ENCODE measurements at places on chromosomes 5 and 9.

DNA sequence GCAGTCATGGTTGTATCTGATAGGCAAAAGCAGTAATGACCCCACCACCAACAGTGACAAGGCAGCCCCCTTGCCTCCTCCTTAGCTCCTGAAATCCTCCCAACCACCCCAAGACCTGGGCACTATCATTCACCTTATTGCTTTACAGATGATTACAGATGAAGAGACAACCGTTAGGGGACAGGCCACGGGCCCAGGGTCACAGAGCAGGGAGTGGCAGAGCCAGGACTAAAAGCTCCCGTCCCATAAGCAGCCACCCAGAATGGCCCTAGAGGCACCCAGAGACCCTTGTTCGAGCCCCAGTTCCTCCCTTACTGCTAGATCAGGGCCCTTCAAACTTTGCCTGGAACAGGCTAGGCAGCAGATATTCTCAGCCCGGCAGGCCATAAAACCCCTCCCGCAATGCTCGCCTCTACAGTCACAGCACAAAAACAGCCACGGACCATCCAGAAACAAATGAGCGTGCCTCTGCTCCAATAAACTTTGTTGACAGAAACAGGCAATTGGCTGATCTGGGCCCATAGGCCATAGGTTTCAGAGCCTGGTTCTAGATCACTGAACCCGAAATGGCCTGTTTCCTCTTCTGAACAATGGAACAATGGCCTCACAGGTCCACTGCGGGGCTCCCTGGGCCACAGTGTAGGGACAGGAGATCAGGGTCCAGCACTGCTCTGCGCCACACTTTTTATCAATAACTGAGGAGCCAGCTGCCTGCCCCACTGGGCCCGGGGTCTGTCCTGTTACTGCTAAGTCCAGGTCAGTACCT, 67.0 kb downstream of the LRSAM1 start:
- no peak for DNase-seq

- no peak for DNase-seq
Measured at GRCh38 chr5:89178541-89178940, 295.6 kb upstream of the MEF2C start.

DNA sequence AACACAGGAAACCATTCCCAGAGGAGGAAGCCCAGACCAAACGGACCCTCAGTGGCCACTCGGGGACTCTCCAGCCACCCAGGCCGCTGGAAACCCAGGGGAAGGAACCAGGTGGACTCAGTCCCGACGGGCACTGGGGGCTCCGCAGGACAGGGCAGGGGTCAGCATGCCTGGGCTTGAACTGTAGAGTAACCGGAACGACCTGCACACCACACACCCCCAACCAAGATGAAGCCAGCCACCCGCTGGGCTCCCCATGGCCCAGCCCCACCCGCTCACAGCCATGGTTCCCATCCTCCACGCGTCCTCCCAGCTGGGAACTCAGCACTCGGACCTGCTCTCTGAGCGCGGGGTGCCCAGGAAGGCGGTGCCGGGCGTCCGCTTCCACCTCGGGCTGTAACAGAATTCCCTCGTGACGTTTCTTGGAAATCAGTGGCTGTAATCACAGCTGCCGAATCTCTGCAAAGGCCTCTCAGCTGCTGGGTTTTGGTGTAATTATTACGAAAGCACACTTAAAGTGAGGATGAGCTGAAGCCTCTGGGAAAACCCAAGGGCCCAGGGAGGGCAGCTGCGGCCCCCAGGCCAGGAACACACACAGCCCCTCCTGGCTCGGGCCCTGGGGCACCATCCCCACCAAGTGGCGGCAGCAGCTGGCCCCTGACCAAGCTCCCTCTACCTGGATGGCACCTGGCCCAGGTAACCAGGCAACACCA, 13.8 kb downstream of the NACC2 start:
- no peak for DNase-seq

DNA sequence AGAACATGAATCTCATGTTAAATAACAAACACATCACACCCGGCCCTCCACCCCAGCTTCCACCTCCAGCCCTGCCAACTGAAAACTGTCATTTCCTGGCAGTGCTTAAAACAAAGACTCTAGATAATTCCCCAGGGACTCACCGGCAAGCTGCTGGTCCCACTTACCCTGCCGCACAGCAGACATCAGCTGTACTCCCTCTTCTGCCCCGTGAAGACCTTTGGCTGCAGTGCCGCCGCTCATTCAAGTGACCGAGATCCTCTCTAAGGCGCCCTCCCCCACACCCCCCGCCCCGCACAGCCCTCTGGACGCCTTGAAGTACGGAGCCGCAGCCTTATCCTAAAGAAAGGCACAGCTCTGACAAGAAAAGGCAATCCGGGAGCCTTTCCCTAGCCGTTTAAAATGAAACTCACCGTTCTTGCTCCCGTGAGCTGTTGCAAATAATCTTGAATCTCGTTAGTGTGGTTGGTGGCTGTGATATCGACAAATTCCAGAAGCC, 434 bp downstream of the GLRX start:
- peak; percentile 63 for DNase-seq

DNA sequence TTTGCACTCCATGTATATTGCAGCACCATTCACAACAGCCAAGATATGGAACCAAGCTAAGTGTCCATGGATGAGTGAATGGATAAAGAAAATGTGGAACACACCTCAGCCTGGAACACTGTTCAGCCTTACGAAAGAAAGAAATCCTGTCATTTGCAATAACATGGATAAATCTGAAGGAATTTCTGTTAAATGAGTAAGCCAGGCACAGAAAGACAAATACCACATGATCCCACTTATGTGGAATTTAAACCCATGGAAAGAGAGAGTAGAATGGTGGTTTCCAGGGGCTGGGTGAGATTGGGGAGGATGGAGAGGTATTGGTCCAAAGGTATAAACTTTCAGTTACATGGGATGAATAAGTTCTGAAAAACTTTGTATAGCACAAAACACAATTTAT, 228.9 kb upstream of the CD180 start:
- DNase-seq, result peak; percentile 25

DNA sequence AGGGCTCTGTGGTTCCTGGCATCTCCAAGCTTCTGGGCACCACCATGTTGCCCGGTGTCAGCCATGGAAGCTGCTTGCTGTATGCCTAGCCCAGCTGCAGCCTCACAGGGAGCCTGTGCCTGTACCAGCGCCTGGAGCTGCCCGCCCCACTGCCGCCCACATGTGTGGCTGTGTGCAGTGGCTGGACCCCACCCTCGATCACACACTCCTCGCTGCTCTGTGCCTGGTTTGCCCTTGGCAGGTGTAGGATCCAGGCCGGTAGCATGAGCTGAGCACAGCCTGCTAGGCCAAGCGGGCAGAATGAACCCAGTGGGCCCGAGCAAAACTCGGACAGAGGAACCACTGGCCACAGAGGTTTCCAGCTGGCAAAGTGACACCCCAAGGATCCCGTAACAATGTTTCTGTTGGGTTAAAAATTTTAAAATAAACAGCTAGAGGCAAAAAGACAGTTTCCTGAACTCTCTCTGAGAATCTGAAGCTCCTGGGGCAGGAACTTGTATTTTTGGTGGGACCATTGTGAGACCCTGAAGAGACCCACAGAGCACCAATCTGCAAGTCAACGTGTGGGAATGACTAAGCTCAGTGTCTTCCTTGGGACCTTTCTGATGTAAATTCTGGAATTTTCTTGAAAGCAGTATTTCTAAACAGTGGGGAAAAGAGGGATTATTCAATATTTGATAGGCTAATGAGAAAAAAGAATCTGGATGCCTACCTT, 73.1 kb upstream of the CCDC112 start:
- no peak for DNase-seq

- DNase-seq, result peak; percentile 17
Measured at GRCh38 chr9:4519604-4520003, 29.3 kb downstream of the SLC1A1 start.

GRCh38 chr5:100584889-100585288, 49.7 kb downstream of the FAM174A start:
- DNase-seq, result peak; percentile 16

GRCh38 chr9:25513509-25514033, 164.7 kb downstream of the TUSC1 start:
- DNase-seq, result no peak

DNA sequence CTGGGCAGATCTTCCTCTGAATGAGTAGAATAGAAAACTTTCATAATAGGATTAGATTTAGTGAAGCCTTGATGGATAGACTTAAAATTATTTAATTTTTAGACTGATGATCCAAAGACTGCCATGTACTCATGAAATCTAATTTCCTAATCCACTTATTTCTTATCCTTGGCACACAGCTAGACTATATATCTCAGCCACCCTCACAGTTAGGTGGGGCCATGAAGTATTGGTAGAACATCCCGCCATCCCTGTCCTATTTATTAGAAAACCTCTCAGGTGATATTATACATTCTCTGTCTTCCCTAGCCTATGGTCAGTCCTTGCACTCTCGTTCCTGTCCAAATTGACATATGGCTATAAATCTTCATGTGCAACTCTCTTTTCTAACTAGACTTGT, 110.9 kb downstream of the FAM170A start:
- DNase-seq, result no peak
